NCI-H526 treated with DMSO at 0.1 percent for 48 hours (cell line): ENCODE measurements at places on chromosomes 2 and 18.

GRCh38 chr2:131067465-131068125 lies 25.7 kb downstream of the FAM168B start:
- DNase-seq: no peak

DNA sequence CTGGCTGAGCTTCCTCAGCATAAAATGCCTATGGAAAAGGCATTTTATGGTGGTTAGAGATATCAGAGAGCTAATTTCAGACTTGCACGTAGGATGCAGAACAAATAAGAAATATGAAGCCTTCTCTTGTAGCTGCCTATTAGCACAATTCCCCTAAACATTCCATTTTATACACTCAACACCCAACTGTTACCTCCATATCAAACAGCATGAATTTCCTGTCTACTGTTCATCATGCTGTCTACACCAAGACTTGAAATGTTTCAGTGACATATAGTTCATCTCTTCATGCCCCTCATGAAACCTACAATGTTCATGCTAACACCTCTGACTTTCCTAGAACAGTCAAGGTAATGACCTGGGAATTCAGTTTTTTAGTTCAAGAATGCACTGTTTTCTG lies 249.9 kb downstream of the PIEZO2 start:
- no peak for DNase-seq

- DNase-seq: no peak
Measured at GRCh38 chr2:200795028-200795440, 16.7 kb upstream of the BZW1 start.

DNA sequence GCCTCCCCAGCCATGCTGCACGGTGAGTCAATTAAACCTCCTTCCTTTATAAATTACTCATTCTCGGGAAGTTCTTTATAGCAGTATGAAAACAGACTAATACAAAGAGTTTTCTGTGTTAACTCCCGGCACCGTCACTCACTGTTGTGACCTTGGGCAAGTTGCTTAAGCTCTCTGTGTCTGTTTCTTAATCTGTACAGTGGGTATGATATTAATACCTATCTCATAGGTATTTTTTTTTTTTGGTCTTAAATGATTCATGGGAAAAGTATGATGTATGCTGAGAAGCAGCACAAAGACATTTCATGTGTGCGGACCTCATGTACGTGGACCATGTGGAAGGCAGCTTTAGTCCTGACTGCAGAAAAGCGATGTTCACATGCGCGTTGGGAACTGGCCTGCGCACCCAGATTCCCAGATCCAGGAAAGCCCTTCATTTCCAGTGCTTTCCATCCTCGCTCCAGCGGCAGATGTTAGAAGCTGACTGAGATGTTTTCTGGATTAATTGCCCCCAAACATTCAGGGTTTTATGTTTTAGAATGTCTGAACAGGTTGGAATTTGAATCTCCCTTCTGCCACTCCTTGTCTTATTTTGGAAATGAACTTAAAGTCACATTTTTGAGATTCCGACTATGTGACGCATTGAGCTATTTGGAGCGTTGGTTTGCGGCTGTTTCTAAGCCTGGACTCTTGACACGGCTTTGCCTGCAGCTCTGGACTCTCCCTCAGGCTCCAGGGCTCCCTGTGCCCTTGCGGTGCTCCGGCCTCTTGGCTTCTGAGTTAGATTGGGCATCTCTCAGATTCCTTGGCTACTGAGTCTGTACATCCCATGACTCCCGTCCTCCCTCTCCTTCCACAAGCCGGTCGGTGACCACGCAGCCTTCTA lies 61.4 kb downstream of the SLC4A3 start:
- DNase-seq: no peak

DNA sequence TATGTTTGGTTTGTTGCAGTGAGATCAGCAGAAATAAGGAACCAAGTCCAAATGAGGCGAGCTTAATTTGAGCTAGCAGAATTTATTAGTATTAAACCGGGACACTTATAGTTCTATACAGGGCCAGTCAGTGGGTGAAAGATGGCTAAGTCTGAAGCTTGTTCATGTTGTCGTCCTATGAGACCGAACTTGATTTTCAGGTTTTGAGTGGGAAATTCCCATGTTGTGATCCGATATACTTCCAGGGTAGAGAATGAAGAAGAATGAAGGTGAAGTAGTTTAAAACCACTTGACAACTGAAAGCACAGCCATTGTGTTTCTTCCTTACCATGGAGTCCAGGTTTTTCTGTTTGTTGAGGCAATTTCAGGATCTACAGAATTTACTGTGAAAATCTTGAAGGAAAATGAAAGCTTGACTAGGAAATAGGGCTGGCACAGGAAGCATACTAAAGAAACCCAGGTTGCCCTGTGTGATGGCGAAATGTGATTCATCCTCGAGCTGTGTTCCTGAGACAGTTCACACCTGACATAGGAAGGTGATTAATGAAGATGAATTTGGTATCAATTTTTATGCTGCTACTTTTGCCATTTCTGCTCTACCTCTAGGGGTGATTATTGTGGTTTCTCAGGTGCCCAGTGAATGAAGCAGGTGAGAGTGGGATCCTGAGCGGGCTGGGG lies 37.6 kb upstream of the MGAT5 start:
- no peak for DNase-seq

DNA sequence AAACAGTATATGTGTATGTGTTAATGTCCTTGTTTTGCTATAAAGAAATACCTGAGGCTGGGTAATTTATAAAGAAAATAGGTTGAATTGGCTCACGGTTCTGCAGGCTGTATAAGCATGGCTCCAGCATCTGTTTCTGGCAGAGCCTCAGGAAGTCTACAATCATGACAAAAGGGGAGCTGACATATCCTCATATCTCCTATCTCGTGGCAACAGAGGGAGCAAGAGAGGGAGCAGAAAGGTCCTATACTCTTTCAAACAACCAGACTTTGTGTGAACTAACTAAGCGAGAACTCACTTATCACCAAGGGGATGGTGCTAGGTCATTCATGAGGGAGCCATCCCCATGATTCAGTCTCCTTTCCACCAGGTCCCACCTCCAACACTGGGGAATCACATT lies 13.0 kb downstream of the CALCRL start:
- DNase-seq: no peak

DNA sequence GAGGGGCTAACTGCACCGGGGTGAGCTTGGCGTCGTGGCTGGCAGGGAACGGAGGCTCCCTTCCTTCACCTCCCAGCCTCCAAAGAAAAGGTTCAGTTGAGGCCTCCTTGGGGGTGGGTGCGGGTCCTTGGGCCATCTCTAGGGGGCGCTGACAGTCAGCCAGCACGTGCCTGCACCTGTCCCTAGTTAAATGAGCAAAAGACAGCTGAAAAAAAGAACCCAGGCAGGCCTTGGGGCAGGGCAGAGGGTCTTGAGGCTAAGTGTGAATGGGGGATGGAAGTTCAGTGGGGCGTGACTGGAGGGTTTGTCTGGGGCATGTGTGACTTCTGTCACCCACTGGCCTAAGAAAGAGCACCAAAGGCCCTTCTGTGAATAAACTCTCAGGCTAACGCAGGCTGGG lies 56.4 kb downstream of the ZFP36L2 start:
- DNase-seq: no peak

GRCh38 chr2:224958462-224958857 lies 83.8 kb downstream of the DOCK10 start:
- DNase-seq: no peak

- no peak for DNase-seq
Measured at GRCh38 chr2:8709611-8710010, 27.8 kb downstream of the ID2 start.

DNA sequence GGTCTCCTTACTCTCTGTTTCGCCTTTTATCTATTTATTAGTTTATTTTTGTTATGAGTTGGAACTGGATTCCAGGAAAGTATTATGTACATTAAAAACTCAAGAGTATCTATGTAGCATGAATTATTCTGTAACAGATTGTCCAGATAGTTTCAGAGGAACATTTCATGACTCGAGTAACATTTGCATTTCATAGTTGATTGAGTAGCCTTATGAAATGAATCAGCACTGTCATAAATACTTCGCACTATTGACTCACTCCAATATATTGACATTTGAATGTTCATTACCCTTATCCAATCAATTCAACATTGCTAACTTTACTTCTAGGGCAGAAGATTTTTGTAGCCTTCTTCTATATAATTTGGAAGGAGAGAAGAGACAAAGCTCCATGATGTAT lies 11.3 kb upstream of the VRK2 start:
- DNase-seq: no peak

DNA sequence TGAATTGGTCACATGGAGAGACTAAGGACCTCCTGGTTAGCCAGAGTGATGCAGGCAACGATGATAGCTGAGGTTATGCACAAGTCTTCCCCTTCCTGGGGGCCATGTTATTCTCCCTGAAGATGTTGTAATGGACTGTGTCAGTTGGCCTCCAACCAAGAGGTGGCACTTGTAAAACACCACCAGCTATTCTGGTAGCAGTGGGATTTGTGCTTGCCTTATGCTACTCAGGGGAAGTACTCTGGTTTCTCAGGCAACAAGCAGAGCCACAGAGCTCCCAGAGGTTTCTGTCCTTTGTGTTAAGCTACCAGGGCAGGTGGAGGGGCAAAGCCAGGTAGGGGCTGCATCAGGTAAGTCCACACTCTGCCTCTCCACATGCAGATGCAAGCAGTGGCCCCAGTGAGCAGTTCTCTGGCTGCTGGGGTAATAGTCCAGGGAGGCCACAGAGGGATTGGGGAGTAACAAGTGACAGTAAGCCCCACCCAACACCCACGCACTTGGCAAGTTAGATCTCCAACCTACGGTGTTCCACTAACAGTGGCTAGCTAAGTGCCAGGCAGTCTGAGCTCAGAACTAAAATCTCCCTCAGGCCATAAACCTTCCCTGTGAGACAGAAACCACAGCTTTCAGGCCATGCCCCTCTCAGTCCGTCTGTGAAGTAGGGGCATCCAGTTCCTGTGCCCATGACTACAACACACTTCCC lies 99.7 kb downstream of the RND3 start:
- no peak for DNase-seq

- no peak for DNase-seq
Measured at GRCh38 chr2:42438685-42439084, 55.1 kb downstream of the KCNG3 start.

DNA sequence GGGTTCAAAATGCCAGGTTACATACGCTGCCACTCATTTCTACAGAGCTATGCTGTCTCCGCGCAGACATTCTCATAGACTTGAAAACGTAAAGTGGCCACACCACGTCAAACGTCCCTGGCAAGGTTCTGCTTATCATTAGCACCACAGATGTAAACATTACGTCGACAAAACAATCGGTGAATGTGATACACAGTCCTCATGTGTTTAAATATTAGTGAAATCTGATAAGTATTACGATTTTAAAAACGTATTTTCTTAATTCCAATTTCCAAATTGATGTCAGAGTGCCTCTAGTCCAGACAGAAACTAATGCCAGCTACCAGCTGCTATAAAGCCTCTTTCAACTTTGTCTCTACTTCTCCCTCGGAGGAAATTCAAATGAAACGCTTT lies 1.2 kb downstream of the STK17B start:
- peak; percentile 86 for DNase-seq

DNA sequence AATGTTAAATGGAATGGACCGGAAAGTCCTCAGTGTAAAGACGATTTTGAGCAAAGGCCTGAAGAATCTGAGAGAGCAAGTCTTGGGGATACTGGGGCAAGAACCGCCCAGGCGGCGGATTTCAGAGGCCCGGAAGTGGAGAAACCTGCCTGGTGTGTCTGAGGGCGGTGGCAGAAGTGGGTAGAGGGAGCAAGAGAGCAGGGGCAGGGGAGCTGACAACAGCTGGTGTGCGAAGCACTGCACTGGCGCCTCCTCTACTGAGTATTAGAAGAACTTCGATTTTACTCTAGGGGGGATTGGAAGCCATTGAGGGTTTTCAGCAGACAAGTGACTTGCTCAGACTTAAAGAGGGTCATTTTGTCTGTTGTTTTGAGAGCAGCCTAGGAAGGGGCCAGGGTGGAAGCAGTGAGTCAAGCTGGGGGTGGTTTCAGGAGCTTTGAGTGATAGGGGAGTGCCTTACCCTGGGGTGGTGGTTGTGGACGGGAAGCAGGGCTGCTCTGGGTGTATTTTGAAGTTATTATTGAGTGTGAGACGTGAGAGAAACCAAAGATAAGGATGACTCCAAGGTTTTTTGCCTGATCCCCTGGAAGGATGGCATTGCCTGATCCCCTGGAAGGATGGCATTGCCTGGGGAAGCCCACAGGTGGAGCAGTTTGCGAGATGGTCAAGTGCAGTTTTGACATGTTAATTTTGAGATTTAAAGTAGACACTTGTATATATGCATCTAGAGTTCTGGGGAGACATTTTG lies 52.5 kb downstream of the ZNF236 start:
- no peak for DNase-seq

DNA sequence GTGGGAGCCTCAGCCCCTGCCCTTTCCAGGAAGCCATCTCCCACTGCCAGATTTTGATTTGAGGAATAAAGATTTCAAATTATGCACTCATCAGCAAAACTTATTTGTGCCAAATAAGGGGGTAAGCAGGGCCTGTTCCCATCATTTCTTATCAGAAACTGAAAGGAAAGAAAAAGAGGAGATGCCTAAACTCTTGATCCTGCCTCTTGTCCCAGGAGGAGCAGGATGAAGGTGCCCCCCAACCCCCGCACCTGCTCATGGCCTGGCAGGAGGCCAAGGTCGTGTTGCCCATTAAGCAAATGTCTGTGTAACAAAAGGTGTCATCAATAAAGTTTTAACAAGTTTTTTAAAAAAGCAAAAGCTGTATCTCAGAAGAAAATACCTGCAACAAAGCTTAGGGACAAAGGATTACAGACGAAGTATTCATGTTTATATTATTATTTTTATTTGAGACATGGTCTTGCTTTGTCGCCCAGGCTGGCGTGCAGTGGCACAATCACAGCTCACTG lies 80.0 kb downstream of the INPP5D start:
- no peak for DNase-seq

DNA sequence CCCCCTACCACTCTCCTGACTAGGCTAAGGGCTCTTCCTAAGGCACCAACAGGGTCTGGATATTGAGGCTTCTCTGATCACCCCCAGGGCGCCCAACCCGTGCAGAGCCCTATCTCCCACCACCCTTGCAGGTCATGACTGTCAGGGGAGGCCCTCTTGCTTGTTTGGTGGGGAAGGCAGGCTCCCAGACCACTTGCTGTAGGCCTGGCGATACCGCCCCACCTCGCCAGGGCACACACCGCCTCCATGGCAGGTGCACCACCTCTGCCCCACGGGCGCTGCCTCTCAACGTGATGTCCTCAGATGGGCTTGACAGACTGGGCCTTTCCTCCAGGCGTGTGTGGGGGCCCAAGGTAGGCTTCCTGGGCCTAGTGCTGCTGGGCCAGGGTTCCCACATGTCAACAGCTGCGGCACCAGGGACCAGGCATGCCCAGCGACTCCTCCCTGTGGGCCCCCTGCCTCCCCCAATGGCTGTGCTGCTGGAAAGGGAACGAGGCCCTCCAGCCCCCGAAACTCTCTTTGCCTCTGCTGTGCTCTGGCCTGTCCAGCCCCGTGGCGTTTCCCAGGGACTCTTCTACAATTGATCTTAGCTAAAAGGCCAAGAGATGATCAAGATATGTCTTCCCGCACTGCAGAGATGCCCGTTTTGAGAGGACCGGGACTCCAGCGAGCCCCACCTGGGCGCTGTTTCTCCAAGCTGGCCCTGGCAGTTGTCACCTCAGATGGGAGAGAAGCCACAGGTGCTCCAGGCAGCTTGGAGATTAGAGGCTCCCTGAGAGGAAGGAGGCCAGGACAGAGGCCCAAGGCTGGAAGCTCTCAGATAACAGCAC lies 7.5 kb downstream of the NPPC start:
- DNase-seq: no peak
